ENCODE measurements at places on chromosomes 5 and 9. TPM values are rescaled to one million over a fixed set of nuclear protein-coding genes. Genes with fewer than 3 reads are reported as not detected.

The FAM151B gene
- total RNA-seq = 38.3 TPM

The C5 gene
- total RNA-seq = 7.7 TPM

The HRCT1 gene
- 0.82 TPM for total RNA-seq

The CRAT gene
- 12.2 TPM for total RNA-seq

The NINJ1 gene
- total RNA-seq = 2.9 TPM

The PIP5KL1 gene
- total RNA-seq = 6.1 TPM

The C9orf43 gene
- total RNA-seq = 1.2 TPM

The ADAMTS12 gene
- 1.2 TPM for total RNA-seq

The SELENOP gene
- 41.2 TPM for total RNA-seq

DNA sequence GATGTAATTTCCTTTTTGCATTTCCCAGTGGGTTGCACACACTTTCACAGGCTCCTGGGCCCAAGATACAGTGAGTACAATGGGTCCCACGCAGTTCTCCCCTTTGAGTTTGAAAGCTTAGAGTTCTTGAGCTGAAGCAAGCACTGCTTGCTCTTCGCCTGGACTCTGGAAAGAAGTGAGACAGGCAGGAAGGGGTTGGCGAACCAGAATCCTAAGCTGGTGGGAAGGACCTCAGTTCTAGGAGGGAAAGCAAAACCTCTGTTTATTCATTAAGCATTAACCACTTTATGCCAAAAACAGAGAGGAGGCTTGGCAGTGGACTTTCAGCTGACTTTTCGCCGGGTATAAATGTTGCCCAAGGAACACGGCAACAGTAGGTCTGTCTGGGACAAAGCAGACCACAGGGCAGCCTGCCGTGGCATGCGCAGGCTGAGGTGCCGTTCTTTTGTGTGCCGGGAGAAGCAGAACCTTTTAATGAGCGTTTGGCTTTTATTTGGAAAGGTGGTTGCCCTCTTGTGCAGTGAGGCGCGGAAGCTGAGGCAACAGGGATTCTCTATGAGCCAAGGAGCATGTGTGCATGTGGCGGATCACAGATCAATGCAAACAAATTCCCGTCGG is 239.9 kb upstream of the PANK3 start:
- no peak for DNase-seq

DNA sequence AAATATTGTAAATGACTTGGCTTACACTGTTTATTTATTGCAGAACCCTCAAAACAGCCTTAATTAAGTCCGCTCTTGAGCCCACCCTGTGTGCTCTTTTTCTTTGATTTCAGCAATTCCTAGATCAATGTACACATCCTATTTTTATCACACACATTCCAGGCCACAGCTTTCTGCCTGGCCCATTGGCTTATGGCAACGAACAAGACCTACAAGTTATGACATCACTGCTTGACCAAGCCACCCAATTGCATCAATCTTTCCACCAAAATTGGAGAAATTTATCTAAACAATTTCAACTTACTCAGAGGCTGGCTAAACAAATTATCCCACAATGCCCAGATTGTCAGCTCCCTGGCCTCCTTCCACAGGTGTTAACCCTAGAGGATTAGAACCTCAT is 158.4 kb downstream of the CPLANE1 start:
- no peak for DNase-seq

DNA sequence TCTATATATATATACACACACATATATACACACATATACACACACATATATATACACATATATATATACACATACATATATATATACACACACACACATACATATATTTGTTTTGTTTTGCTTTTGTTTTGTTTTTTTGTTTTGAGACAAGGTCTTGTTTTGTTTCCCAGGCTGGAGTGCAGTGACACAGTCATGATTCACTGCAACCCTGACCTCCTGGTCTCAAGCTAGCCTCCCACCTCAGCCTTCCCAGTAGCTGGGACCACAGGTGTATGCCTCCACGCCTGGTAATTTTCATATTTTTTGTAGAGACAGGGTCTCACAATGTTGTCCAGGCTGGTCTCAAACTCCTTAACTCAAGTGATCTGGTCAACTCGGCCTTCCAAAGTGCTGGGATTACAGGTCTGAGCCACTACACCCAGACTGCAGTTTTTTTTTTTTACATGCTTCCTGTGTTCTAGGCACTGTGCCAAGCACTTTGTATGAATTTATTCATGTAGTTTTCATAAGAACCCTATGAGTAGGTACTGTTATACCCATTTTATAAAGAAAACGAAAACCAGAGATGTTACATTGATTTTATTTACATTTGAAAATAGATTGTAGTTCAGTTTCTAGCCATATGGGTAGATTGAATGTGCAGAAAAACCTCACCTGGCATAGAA is 120.7 kb downstream of the PBX3 start:
- no peak for DNase-seq

DNA sequence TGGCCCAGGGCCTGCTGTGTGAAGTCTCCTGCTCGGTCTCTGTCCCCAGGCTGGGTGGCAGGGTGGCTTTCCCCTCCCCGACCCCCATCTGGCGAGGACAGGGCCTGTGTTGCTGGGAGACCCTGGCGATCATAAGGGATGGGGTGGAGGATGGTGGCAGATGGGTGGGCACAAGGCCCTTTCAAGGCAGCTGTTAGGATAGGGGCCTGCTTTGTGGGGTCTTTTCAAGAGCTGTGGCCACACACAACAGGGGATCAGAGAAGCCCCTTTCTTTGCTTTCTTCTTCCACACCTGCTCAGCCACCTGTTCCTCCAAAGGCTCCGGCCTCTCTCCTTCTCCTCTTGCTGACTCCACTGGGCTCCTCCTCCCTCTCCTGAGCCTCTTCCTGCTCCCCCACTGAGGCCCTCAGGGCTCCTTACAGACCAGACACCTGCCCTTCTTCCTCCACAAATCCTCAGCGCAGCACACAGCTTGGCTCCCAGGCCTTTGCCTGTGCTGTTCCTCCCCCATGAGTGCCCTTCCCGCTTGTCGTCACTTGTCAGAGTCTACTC is 15.0 kb upstream of the NEURL1B start:
- DNase-seq = no peak

GRCh38 chr5:171428809-171429542 is 9.5 kb downstream of the FGF18 start:
- no peak for DNase-seq

DNA sequence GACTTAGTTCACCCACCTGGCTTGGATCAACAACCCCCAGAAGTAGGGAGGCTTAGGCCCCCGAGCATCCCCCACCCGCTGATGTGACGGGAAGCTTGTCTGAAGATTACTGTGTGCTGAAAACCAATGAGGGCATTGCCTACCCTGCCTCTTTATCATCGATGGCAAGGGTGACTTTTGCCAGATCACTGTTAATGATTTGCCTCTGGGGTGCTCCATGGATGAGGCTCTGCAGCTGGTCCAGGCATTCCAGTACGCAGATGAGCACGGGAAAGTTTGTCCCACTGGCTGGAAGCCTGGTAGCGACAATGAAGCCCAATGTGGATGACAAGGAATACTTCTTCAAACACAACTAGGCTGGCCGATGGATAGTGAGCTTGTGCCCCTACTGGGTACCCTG is 22.0 kb downstream of the RUFY1 start:
- DNase-seq = no peak

GRCh38 chr5:55577353-55578060 is 42.7 kb upstream of the PLPP1 start:
- no peak for DNase-seq

GRCh38 chr9:100521282-100521681 is 48.3 kb downstream of the TMEFF1 start:
- DNase-seq = no peak

DNA sequence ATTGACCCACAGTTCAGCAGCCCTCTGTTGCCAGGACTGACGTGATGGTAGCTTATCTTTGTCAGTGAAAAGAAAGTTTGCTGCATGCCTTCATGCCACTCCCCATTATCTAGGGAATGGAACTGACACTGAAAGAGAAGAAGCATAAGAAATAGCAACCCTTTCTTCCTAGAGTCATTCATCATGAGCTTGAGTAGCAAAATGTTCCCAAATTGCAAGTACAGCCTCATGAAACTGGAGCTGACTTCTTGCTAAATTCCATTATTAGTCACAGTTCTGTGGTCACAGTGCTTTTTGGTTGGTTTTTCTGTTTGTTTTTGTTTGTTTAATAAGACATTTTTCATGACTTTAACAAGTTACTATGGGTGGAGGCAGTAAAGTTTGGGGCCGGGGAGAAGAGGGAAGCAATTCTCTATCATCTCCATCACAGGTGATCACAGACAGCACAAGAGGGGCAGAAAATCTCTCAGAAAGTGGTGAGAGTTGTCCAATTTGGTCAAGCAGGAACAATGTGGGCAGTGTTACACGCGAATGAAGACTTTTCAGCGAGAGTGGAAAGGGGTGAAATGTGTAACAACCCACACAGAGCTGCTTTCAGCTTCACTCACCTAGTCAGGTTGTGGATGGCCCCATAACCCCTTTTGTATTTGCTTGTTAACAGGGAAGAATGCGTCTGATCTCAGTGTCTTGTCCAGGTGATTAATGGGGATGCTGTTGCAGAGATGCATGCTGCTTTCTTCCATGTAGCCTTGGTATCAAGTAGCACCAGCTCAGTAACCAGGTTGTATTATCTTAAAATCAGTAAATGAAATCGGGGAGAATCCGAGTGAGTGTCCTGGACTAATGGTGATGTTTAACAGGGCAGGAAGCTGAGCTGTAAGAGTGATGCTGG is 440.4 kb downstream of the DMRT2 start:
- DNase-seq = no peak

GRCh38 chr5:81226286-81226685 is 6.8 kb upstream of the CKMT2 start:
- DNase-seq = no peak

DNA sequence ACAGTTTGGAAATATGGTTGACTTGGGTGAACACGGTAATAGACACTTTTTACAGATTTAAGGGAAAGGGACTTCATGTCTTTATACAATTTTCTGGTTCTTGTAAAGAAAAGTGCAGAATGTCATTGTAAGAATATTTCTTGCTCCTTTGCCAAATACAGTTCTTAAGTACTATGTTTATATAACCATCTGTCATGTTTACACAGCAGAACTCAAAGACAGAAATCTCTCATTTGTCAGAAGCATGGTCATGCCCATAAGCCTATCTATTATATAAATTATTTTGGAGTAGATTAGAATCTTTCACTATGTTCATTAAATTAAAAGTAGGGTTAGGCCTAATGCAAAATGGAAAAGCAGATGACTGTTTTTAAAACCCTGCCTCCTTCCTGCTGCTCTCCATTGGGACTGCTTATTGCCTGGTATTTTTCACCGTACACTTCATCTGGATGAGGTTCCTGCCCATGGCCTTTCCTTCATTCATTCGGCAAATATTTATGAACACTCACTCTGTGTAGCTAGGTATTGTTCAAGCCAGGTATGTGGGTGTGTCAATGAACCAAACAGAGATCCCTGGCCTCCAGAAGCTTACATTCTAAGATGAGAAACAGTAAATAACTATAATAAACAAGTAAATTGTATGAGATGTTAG is 558.1 kb downstream of the NR2F1-AS1 start:
- DNase-seq = no peak

- no peak for DNase-seq
Observed at GRCh38 chr5:95519151-95519550, 35.6 kb downstream of the SKIC3 start.

DNA sequence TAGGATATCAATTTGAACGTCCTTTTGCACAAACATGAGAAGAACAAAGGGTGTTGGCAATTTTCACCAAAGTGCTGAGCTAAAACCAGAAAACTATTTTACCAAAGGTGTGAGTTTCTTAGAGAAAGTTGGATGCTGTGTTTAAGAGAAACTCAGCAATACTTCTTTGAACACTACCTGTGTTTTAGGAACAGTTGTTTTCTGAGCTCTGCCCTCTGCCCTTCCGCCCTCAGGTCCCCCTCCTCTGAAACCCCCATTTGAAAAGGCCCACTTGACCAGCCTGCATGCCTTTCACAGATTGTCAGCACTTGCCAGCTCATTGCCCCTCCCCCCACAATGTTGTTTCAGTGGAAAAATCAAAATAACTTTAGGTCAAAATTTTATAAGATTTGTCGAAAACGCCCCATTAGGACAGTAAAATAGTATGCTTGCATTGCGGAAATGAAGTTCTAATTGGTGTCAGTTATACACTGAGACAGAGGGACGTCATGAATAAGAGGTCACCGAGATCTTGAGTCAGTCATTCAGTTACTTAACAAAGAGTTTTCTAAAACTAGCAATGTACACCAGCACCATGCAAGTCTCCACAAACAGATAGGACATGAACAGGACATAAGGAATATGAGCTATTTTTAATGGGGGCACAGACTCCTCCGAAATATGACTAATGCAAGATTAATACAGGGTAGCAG is 61.9 kb upstream of the IL7R start:
- DNase-seq = no peak

DNA sequence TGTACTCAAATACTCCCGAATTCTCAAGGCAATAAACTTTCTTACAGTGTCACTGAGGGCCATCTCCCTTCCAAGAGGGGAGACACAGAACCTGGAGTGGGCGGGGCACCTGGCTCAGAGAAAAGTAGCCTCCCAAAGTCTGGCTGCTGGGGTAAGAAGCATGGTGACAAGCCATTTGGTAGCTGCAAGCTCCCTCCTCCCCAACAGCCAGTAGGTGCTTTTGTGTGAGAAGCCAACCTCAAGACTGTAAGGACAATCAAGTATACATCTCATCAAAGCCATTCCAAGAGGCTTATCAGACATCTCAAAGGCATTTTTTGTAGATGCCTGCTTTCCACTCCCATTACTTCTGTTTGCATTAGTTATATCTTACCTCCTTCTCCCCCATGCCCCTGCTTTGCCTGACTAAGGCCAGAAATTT is 1.4 kb downstream of the DAB2 start:
- no peak for DNase-seq

DNA sequence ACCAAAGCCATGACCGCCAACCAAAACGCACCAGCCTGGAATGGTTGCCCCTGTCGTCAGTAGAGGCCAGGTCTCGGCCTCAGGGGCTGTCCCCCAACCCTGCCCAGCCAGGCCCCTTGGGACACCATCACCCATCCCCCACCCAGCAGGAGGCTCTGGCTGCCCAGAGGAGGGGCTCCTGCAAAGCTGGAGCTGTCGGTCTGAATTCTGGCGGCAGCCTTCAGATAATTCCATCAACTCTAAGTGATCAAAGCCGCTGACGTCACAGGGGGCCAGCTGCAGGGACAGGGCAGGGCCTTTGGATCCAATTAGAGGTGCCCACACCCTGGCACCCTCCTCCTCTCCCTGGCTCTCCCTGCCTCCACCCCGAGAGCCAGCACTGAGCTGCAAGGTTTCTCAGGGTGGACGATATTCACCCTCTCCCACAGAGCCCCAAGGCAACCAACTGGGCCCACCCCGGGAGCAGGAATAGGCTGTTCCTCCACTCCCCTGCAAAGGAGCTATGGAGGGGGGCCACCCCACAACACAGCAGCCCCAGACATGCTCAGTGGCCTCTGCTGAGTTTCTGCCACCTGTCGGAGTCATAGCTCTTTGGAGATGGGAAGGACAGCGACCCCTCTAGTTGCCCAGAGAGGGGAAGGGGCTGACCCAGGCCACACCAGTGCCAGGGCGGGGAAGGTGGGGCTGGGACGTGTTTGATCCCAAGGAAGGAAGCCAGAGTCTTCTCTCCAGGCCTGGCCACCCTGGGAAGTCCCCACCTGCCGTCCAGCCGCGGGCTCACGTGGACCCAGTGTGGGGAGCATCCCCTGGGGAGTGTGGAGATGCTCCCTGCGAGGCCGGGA is 78.4 kb downstream of the NTNG2 start:
- no peak for DNase-seq

All from frontal cortex (tissue), 4 donors.